ENCODE measurements at places on chromosomes 16 and 17.

DNA sequence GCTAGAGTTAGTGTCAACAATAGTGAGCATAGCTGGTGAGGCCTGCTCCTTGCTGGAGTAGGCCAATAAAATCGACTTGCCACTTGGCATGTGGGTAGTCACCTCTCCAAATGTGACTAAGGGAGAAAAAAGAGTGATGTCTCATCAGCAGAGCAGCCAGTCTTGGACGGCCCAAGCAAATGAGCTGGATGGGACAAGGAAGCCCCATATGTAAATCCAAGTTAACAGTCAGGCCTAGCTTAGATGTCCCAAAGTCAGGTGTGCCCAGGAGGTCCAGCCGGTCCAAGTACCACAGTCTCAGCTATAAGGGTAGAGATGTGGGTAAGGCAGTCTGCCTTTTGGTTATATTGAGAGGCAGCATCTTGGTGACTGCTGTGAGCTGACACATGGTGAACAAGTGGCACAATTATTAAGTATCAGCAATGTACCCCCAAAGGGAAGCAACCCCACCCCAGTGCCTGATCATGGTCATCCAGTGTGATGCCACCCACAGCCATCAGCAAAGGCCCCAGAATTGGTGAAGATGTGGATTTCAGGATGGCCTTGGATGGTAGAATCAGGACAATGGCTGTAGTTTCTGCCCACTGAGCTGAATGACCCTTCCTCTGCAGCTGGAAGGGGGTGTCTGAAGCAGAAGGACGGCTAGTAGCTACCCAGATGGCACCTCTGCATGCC, 83.4 kb downstream of the TNFRSF13B start:
- no peak for DNase-seq

GRCh38 chr16:70433458-70434103, 5.3 kb downstream of the ST3GAL2 start:
- no peak for DNase-seq

- DNase-seq: no peak
Observed at GRCh38 chr16:68300734-68301459, 9.8 kb downstream of the SLC7A6OS start.

- no peak for DNase-seq
Observed at GRCh38 chr16:65021852-65022595, 99.8 kb downstream of the CDH11 start.

DNA sequence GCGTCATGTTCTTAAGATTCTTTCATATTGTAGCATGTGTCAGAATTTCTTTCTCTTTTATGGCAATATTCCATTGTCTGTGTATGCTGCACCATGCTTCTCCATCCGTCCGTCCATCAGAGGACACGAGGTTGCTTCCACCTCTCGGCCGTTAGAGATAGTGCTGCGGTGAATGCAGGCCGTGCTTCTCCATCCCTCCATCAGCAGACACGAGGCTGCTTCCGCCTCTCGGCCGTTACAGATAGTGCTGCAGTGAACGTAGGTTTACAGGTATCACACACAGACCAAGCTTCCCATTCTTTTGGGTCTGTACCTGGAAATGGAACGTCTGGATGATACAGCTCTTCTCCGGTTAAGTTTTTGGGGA, 113.5 kb downstream of the CMIP start:
- no peak for DNase-seq

DNA sequence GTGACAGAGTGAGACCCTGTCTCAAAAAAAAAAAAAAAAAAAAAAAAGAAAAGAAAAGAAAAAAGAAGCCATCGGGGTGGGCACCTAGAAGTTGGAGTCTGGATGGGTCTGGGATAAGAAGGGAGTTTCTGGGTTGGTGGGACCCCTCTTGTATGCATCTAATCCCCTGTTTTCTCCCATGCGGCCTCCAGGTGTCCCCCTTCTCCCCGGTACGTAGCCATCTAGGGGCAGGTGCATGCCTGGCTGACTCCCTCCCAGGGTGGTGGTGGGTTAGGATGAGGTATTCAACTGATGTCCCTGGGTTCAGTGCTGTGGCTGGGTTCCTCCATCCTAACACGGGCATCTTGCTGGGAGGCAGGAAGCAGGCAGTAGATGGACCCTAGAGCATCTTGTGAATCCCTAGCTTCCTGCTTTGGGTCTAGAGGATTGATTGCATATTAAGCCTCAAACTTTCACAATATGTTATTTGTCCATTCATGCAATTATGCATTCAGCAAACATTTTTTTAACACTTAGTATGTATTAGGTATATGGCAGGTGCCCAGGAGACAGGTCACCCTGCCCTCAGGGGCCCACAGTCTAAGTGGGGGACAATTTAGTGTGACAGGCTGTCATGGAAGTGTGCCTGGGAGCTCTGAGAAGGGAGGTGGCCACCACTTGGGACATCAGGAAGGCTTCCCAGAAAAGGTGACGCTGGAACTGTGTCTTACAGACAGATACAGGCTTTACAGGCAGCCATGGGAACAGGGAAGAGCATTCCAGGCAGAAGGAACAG, 13.1 kb downstream of the FMNL1 start:
- DNase-seq: no peak

GRCh38 chr17:77237232-77238008, 96.7 kb downstream of the SEC14L1 start:
- DNase-seq: no peak

- DNase-seq: no peak
Observed at GRCh38 chr17:27888067-27888466, 5.1 kb downstream of the LYRM9 start.

DNA sequence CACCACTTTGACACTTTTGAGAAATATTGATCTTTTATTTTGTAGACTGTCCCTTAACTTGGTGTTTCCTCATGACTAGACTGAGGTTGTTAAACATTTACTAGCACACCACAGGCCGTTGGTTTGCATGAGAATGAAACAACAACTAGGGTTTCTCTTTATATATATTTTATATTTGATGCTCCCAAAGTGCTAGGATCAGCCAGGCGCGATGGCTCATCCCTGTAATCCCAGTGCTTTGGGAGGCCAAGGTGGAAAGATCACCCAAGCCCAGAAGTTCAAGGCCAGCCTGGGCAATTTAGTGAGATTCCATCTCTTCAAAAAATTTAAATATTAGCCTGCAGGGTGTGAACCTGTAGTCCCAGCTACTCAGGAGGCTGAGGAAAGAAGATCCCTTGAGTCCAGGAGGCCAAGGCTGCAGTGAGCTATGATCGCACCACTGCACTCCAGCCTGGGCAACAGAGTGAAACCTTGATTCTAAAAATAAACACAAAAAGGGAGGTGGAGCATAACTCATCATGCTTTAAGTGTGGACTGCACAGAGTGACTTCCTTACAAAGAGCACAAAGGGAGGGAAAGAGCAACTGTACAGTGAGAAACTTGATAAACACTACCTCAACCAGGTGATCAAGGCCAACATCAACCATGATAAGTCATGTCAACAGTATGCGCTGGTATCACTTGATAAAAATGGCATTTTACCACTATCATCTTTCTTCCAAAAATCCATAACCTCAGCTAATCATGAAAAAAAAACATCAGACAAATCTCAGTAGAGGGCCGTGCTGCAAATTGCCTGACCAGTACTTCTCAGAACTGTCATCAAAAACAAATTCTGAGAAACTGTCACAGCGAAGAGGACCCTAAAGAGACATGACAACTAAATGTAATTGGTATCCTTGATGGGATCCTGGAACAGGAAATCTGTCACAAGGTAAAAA, 72.8 kb upstream of the ATF7IP2 start:
- no peak for DNase-seq

DNA sequence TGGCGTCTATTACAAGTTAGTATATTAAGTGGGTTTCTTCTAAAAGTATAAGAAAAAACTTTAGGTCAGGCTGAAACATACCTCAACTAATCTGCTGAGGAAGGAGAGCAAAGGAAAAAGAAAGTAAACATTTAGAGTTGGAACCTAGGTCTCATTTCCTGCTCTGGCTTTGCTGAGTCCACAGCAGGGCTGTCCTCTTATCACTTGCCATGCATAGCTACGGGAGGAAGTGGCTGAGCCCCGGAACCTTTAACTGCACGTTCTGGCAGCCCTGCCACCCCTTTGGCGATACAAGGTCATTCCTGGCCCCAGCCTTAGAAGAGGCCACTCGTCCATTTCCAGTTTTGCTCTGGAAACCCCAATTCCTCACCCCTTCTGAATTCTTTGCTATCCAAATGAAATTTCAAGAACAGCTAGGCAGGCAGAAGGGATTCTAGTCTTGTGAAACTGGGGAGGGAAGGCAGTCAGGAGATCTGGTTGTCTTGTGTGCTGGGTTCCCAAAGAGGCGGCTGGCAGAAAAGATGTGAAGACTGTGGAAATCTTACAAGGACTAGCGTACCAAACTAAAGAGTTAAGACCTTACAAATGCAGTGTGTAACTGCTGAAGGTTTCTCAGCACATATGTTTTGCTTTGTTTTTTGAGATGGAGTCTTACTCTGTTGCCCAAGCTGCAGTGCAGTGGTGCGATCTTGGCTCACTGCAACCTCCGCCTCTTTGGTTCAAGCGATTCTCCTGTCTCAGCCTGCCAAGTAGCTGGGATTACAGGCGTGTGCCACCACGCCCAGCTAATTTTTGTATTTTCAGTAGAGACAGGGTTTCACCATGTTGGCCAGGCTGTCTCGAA, 19.1 kb downstream of the WIPI1 start:
- DNase-seq: no peak

DNA sequence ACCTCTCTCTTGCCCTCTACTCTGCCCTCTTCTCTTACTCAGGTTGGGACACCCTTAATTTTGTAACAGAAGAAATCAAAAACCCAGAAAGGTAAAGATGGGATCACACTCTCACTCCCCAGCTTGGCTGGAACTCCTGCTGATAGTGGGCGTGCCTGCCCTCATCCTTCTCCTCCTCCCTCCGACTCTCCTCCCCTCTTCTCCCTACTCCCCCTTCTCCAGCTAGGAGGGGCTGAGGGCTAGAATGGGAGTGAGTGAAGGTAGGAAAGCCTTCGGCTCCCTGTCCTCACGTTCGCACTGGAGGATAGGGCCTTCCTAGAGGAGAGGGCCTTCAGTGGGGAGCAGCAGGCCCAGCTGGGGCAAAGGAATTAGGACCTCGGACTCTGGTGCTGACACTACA, 20.3 kb downstream of the SLC7A6OS start:
- no peak for DNase-seq

- DNase-seq: peak; percentile 57
Observed at GRCh38 chr16:30567160-30567990, 4.1 kb downstream of the ZNF688 start.

- DNase-seq: no peak
Observed at GRCh38 chr17:75691371-75691791, 24.2 kb downstream of the SAP30BP start.

DNA sequence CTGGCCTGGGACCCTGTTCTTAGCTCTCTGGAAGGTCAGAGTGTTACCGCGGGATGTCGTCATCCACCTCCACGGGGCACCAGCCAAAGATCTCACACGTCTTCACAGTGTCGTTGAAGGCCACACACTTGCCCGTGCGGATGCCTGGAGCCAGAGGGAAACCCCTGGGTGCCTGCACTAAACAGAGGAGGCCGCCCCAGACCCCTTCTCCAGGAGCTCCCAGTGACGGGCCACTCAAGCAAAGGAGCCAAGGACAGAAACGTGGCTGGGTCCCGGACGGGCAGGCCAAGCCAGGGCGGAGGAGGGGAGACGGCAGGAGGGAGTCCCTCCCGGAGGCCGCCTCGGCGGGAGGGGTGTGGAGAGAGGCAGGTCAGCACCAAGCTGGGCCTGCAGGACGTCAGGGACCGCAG, 11.0 kb upstream of the CAMKK1 start:
- no peak for DNase-seq

DNA sequence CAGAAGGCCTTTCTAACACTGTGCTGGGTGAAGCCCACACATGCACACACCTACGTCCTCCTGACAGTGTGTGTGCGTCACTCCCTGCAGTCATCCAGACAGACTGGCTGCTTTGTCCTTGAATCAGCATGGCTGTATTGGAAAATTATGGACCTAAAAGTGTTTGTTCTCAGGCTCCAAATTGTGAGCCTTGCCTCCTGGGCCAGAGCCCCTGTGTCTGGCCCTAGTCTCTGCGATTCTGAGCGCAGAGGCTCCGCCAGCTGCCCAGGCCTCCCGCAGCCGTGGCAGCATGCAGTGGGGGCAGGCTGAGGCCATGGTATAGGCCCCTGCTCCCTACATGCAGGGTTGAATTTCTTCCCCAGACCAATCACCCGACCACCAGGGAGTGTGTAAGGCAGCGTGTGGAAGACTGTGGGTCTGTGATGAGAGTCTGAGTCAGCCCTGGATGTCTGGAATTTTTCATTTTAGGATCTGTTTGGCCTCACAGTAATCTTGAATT, 166.9 kb downstream of the LGALS9B start:
- no peak for DNase-seq

- peak; percentile 16 for DNase-seq
Observed at GRCh38 chr17:4565209-4566141, 5.1 kb upstream of the GGT6 start.

- no peak for DNase-seq
Observed at GRCh38 chr17:61254904-61255303, 144.7 kb upstream of the TBX2 start.

DNA sequence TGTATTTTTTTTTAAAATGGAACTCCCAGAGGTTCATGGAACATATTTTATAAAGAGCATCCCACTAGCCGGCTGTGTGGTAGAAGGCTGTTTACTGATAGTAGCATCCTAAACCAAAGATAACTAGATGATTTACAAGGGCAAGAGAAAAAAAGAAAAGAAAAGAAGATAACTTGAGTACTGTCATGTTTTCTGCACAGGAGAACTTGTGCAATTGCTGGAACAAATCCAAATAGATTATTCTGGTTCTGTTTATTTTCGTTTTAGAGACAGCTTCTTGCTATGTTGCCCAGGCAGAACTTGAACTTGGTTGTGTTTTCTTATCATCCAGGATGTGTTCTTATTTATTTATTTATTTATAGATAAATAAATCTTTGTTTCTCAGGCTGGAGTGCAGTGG, 20.9 kb upstream of the PPM1D start:
- no peak for DNase-seq

GRCh38 chr17:1511290-1511689, 5.1 kb downstream of the INPP5K start:
- DNase-seq: no peak

- DNase-seq: no peak
Observed at GRCh38 chr16:23500862-23501225, 9.4 kb downstream of the GGA2 start.

DNA sequence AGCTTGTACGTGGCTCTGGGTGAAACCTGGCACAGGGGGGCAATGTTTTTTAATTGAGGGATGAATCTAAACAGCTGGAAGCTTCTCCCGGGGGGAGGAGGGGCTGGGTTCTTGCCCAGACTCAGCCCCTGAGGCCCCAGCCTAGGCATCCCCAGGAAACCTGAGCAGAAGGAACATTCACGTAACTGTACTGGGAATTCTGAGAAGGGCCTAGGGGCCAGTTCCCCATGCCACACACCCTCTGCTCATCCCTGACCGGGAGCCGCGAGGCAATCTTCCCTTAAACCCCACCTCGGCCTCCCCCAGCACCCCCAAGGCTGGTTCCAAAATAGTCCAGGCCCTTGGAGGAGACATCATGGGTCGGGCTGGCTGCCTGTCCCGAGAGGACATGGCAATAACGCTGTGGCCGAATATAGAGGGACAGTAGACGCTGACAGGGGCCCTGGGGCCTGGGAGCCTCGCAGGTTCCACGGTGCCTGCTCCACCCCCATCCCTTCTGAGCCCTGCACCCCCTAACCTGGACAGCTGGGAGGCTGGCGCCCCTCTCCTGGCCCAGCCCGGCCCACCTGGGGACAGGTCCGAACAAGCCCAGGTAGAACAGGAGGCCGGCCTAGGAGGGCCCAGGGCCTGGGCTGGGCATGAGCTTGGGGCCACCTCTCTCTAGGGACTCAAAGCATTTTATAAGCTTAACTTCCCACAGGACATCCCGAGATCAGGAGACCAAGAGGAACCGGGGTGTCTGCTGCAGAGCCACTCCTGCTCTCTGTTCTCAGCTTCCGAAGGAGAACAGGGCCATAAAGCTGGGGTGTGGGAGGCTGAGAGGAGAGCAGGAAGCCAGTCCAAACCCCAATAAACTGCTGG, 83.2 kb upstream of the TOB1 start:
- no peak for DNase-seq

- no peak for DNase-seq
Observed at GRCh38 chr17:33241390-33241789, 51.7 kb downstream of the ASIC2 start.
